Large intestine (tissue), 12 donors: ENCODE measurements at places on chromosomes 5 and 9. TPM values are rescaled to one million over a fixed set of nuclear protein-coding genes. Genes with fewer than 3 reads are reported as not detected.
A peak's percentile ranks its signal among the peaks of the same experiment; 100 is the strongest.

Gene IFNB1
- not detected for polyA plus RNA-seq

Gene GBGT1
- polyA plus RNA-seq, result 8.7 TPM

Gene OLFM1
- 29.3 TPM for polyA plus RNA-seq

Gene MACIR
- 31.2 TPM for polyA plus RNA-seq

Gene ROR2
- polyA plus RNA-seq, result 17.5 TPM

Gene SLC36A2
- not detected for polyA plus RNA-seq

Gene GAS1
- polyA plus RNA-seq, result 23.6 TPM

Gene CENPP
- 2.8 TPM for polyA plus RNA-seq

DNA sequence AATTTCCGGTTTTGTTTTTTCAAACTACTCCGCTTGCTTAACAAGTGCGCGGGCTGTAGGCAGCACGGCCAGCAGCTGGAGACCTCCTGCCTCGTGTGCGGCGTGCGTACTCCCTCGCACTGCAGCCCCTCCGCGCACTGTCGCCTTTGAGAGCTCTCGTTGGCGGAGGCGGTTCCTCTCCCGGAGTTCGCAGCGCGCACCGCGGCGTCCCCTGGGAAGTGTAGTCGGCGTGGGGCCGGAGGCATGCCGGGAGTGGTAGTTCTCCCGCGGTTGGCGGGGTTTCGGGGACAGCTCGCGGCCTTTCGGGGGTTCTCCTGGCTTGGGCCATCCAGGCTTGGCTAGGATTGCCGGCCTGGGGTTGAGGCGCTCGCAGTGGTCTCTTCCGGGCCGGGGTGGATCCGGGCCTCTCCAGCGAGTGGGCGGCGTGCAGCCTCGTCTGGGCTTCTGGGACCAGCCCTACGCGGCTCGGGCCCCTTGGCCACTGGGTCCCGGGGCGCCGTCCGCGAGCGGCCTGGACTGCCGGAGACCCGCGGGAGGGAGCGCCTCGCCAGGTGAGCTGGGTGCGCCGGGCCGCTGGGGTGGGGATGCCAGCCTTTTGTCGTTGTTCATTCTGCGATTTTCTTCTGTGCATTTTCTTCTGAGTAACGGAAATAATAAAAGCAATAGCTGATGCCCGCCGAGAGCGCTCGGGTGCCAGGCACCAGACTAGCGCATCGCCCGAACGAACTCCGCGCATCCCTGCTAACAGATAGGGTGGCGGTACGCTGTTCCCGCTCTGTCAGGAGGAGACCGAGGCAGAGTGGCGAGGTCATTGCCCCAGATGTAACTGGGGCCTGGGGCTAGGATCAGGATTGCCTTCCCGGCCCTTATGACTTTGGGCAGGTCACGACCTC, at the start of gene ZNF354C:
ZNF354C (plus strand) TSS at position 258 of the 893 bp plus-strand sequence. CDS start 1,696 bp downstream, outside the sequence.
- peak; percentile 91 for DNase-seq

- DNase-seq, result peak; percentile 69
Measured at GRCh38 chr5:157575381-157576020, at the start of gene ADAM19. Gene ADAM19, minus strand, starts transcription at chr5:157575775. Its CDS starts 79 bp downstream, at chr5:157575696.

GRCh38 chr5:161134083-161134482, 282.1 kb upstream of the ATP10B start:
- DNase-seq, result no peak

DNA sequence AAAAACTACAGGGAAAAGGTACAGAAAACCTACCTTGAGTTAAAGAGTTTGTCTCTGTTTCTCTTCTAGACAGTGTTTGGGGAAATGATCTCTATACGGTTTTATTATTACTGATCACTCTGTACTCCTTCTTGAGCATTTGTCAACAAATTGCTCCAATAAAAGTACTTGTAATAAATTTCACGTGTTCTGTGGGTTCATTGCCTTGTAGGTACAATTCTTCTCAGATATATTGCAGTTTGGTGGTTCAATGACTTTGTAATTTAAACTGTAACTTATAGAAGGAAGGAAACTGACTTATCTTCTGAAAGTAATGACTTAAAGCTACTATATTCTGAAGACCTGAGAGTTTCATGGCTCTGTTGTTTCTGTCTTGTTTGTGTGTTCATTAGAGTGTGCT, 319.9 kb upstream of the PCSK5 start:
- DNase-seq, result peak; percentile 83

DNA sequence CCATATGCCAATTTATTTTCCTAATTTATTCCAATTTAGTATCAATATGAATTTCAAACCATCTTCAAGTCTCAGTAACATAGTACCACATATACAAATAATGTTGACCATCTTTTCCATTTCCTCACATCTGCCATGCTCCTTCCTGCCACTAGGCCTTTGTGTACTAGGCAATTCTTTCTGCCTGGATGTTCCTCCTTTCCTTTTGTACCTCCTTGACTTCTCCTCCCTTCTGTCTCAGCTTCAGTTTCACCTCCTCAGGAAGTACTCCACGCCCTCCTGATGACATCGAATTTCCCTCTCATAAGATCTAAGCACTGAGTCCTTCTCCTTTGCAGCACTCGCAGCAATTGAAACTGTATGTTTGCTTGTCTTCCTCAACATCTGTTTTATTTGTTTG, 53.9 kb downstream of the MEF2C start:
- no peak for DNase-seq

- DNase-seq, result no peak
Measured at GRCh38 chr5:139711906-139712224, 63.7 kb downstream of the CXXC5 start.

- DNase-seq, result no peak
Measured at GRCh38 chr9:35293376-35293964, 131.7 kb downstream of the UNC13B start.

- DNase-seq, result no peak
Measured at GRCh38 chr9:85430659-85431338, 311.0 kb downstream of the AGTPBP1 start.

GRCh38 chr9:131233556-131233955, 42.8 kb downstream of the FAM78A start:
- DNase-seq, result no peak

DNA sequence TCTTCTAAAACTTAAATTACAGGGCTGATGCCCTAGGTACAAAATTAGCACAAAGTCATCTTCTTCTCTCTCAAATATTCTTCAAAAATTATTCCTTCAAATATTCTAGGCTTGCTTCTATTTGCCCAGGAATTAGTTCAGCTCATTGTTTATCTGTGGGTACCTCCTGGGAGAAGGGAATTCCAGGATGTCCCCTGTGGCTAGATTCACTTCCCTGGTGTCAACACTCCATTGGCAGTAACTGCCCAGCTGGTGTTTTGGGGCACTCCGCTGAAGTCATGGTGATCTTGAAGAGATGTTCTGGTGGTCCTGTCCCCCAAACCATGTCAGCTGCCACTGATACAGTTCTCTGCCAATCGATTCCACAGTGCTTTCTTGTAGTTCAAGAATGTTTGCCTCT, 26.2 kb upstream of the TGFBR1 start:
- no peak for DNase-seq

DNA sequence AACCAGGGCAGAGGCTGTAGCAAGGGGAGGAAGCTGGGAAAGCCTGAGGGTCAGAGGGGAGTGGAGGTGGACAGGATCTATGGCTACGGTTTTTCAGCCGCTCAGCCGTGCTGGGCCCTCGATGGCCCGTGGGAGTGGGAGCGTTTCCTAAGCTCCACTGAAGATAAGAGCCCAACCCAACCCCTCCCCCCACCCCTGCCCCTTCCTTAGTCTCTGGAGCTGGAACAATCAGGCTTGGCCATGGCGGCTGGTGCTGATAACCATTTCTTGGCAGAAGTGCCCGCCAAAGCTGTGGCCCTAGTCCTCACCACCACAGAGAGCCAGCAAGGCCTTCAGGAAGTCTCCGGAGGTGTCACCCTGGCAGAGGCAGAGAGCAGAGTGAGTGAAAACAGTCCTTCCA, 20.3 kb upstream of the TNIP1 start:
- no peak for DNase-seq

GRCh38 chr5:61719124-61719523, 387.1 kb downstream of the ZSWIM6 start:
- DNase-seq, result no peak

DNA sequence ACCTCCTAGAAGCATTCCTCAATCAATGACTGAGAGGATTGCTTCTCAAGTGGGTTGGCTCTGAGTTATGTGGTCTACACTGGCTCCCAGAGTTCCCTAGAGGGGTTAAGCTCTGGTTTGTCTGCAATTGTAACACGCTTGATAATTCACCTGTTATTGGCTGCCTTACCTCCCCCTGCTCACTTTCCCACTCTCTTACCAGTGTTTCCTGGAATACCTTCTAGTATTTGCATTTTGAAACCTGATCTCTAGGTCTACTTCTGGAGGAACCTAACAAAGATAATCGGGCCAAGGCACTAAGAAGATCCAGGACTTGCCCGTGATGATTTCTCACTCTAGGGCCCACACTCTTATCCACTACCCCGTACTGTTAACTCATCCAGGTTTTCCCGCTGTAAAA, 110.1 kb upstream of the MAP3K1 start:
- no peak for DNase-seq

DNA sequence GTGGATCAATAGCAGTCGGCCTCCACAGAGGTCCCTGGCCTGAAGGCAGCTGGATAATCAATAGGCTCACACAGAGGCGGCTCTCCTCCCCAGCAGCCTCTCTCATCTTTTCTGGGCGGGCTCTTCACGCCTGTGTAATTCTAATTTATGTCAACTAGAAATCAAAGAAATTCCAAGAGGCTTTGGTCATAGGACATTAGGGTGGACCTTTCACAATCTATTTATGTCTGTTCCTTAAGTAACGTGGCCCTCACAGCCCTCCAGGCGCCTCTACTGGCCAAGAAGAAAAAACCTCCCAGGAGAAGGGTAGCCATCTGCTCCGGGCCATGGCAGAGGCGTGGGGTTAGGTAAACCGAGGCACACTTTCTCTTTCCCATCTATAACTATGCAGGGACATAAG, 205.1 kb upstream of the EFNA5 start:
- DNase-seq, result no peak

DNA sequence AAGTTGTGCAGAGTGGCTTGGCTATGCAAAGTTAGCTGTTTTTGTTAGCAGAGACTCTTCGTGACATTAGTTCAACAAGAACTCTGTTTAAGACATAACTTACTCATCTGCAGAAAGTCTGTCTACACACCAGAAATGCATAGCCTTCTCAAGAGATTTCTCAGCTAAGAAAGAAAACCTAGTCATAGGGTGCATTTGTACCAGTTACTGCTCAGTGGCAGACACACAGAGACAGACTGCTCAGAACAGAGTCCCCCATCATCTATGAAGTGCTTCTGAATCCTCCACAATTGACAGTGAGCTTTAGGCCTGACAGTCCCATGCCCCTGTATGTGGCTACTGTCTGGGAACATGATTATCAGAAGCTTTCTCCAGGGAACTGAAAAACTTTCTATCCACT, 56.1 kb upstream of the IFNK start:
- no peak for DNase-seq

DNA sequence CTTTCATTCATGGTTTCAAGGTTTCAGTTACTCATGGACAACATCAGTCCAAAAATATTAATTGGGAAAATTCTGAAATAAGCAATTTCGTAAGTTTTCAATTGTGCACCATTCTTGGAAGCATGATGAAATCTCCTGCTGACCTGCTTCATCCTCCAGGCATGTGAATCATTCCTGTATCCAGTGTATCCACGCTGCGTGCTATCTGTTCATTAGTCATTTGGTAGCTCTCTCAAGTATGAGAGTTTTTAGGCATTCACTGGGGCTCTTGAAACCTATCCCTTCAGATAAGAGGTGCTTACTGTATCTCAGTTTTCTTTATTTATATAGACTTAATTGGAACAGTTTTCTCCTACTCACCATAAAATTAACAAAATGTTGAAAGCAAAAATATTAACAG, 293.0 kb downstream of the CDH12 start:
- no peak for DNase-seq

- DNase-seq, result no peak
Measured at GRCh38 chr5:177982072-177982727, 13.8 kb downstream of the PROP1 start.

- DNase-seq, result no peak
Measured at GRCh38 chr5:120327180-120327579, 136.9 kb upstream of the PRR16 start.

GRCh38 chr5:143386725-143387124, 16.8 kb downstream of the NR3C1 start:
- no peak for DNase-seq

DNA sequence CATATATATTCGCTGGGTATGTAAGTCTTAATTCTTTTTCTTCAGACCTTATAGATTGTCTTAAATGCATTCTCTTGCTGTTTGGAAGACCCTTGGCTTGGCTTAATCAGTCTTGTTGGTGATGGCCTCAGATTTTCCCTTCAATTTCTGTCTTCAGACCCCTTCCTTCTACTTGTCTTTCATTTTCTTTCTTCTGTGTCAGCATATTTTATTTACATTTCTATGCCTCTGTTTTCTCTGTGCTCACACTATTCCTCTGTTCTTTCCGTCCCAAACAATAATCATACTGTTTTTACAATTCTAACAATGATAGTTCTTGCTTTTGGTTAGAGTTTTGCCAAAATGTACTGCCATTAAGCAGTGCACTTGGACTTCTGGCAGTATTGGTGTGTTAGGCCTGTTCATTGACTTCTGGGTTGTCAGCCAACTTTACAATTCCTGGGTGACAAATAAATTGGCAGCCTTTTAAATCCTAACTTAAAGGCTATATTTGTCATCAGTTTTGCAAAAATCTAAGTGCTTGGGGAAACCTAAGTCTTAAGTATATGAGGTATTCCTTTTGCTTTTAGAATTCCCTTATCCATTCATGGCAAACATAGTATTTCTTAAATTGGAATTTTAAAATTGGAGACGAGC, 8.0 kb downstream of the SRFBP1 start:
- DNase-seq, result no peak

GRCh38 chr5:17054911-17055310, 118.8 kb upstream of the MYO10 start:
- DNase-seq, result no peak

GRCh38 chr9:86747711-86748110, 199.6 kb downstream of the GAS1 start:
- no peak for DNase-seq

DNA sequence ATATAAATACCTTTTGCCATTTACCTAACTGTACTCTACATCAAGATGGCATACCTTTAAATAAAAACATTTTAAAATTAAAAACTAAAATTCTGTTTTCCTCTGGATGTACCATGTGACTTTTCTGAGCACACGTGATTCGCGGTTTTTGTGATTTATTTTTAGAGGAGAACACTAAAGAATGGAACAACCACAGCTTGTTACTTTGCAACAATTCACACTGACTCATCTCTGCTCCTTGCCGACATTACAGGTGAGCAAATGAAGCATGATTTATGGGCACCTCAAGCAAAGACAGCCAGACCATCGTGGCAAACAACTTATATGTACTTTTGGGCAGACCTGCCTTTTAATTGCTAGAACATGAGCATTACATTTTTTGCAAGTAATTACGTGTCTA, 61.3 kb downstream of the GDA start:
- DNase-seq, result no peak

GRCh38 chr5:83844449-83845068, 123.9 kb upstream of the HAPLN1 start:
- peak; percentile 9 for DNase-seq
